AG10803 (cell line): ENCODE measurements at places on chromosomes 6 and 20.

- DNase-seq, result no peak
Measured at GRCh38 chr20:34461779-34462087, 54.5 kb upstream of the DYNLRB1 start.

- no peak for DNase-seq
Measured at GRCh38 chr6:122102026-122102425, 297.4 kb upstream of the HSF2 start.

- DNase-seq, result peak; percentile 50
Measured at GRCh38 chr6:121436960-121437850, 1.8 kb downstream of the GJA1 start.

DNA sequence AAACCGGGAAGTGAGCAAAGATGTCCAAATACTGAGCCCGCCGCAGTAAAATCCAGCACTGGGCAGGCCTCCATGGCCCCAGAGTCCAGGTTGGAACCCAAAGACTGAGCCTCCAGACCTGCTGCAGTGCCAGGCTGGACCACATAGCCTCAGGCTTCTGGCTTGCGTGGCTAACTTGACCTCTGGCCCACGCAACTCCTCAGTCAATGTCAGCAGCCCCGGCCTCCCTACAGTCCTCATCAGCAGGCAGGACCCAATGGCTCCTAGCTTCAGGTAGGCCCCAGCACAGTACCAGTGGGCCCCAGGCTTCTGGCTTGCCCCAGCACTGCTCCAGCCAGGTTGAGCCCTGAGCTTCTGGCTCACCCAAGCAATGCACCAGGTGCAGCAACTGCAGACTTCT is 245.1 kb upstream of the AFDN start:
- DNase-seq, result no peak

GRCh38 chr6:41757931-41758640 is 10.9 kb upstream of the PGC start:
- DNase-seq, result no peak

- DNase-seq, result no peak
Measured at GRCh38 chr6:33143113-33143770, 49.0 kb downstream of the COL11A2 start.

GRCh38 chr20:38870733-38871559 is 55.3 kb upstream of the FAM83D start:
- no peak for DNase-seq

GRCh38 chr6:89392823-89393222 is 19.2 kb downstream of the RRAGD start:
- no peak for DNase-seq

DNA sequence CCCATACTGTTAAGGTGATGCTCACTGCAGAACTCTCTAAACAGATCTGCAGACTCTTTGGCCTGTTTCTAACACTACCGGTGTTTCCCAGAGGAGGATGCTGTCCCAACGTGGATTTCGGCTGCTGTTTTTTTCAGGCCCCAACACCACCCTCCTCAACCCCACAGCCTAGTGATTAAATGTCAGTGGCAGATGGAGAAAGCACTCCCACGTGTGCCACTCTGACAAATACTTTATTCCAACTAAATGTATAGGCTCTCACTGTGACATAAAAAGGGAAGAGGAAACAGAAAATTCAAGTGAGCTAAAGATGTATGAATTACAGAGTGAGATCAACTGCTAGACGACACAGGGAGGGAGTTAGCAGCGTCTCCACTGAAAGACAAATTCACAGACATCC is 3.6 kb downstream of the TBC1D20 start:
- DNase-seq, result no peak

DNA sequence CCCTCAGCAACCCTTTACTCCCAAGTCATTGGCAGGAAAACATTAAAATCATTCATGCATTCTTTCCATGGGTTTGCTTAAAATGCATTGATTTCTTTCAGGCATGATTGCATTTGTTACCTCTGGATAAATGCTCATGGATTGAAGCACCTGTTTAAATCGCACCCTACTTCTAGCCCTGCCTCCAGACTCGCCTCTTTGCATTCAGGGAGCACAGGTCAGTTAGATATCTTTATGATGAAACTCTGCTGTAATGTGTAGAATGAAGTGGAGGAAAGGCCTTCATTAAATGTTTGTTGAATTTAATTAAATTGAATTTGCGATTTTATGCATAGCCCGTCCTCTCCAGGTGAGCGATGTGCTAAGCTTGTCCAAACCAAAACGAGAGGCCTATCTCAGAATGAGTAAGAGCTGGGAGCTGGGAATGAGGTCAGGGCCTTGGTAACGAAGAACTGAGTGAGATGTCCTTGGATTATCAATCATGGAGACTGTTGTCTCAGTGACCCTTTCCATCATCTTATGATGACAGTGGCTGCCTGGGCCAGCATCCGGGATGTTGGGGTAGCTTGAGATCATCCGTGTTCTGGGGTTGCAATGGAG is 210.1 kb downstream of the SYNDIG1 start:
- DNase-seq, result no peak

DNA sequence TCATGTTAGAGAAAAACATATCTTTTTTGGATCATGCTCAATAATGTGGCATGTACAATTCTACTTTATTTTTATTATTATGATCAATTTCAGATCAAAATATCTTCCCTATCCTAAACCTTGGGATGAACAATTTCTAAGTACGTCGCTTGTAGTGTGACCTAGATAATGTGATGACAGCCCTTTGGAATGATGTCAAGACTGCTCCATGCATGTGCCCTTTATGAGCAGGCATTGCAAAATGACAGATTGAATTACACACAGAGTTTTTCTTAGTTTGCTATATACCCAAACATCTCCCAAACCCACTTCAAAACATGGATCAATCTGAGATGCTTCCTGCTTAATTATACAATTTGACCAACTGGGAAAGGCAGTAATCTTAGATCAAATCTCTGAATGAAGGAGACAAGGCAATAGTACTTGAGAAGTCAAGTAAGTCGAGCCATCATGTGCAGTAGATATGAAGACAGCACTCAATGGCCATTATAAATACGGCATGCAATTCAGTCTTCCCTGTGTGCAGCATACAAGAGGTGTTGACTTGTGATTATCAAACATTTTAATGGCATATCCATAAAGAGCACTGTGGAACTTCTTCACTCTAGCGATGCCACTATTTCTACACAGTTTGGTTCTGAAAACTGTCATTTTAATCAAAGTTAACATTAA is 294.8 kb downstream of the RNF144B start:
- DNase-seq, result no peak

DNA sequence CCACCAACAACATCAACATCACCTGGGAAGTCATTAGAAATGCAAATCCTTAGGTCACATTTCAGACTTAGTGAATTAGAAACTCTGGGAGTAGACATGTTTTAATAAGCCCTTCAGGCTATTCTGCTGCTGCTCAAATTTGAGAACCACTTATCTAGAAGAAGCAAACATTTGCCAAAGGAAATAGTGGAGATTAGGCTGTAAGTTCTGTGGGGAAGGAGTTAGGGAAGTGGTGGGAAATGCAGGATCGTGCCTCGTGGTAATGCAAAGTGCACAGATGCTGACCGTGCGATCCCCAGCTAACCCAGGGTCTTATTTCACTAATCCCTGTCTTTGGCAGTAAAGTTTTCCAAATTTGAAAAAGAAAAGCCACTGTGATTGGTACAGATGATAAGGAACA is 328.5 kb downstream of the EPM2A start:
- DNase-seq, result no peak

DNA sequence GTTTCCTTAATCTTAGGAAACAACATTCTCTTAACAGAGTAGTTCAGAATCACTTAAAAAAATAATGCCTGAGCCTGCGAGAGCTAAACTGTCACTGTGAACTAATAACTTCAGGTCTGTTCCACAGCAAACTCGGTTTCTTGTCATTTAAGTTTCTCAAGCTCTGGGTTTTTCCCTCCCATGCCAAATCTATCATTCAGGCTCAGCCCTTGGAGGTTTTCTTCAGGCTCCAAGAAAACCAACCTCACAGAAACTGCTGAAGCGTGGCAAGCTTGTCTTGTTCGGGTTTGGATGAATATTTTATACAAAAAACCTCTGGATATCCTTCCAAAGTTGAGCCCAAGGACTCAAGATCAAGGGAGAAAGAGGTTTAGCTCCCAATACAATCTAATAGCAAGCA is 99.7 kb upstream of the SNX9 start:
- DNase-seq, result no peak

DNA sequence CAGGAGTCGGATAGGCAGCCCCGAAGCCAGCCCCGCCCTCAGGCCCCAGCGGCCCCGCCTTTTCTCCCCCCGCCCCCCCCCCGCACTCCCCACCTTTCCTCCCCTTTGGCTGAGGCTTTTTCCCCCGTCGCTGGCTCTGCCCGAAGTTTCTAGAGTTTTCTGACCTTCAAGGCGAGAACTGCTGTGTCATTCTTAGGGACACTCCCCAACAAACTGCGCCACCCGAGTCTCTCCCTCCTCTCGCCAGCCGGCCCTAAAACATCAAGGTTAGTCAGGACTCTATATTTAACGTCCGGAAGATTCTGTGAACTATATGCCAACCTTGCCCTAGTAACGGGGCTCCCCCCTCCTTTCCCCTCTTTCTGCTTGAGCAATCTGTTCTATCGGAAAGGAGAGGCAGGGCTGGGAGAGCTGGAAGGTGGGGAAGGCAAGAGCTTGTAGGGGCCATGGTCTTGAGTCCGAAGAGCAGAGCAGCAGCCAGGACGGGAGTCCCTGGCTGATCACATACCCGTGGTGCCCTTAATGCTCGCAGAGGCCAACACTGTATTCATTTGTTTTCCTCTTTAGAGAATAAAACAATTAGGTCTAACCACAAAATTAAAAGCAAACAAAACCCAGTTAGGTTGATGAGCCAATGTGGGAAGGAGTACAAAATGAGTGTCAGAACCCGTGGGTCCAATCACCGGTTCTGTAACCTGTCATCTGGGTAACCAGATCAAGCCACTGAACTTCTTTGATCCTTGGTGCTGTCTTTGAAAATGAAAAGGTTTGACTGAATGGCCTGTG is 5.3 kb upstream of the HSPA1B start:
- peak; percentile 87 for DNase-seq

GRCh38 chr6:28137505-28137981 is 4.1 kb upstream of the ZKSCAN8 start:
- DNase-seq, result peak; percentile 35

- DNase-seq, result peak; percentile 47
Measured at GRCh38 chr6:29011276-29011734, 6.2 kb upstream of the ZNF311 start.

DNA sequence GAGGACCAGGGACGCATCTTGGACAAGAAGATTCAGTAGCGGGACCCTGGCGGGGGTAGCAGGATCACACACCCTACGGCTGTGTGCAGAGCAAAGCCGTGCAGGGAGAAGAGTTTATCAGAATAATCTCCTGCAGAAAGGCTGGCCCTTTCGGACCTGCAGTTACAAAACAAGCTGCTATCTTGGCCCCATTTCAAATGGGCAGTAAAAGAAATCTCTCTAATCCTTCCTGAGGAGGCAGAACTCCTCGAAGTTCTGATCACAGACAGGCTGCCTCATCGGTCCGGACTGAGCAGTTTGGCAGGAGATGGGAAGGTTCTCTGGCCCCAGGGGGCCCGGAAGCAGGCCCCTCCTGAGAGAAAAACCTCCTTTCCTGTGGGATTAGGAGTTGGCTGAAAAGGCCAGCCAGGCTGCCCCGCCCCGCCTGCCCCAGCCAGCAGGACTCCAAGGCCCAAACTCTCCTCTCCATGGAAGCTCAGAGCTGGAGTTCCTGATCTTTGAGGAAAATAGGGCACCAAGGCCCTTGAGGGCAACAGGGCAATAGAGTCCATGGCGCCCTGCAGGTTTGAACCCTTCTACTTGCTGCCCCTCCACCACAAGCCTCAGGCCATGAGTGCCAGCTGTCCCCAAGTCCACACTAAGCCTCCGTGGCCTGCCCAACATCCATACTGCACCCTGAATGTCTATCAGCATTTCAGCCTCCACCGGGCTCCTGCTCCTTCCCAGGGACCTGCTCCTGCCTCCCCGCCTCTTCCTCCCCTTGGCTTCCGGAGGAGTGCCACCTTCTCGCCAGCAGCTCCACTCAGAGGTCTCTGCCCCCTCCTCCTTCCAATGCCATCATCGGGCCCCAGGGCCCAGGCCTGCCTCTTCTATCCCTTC is 141.3 kb downstream of the PREX1 start:
- peak; percentile 69 for DNase-seq

- DNase-seq, result no peak
Measured at GRCh38 chr6:41483943-41484342, 62.2 kb upstream of the FOXP4 start.

GRCh38 chr6:32852844-32853540 is 512 bp downstream of the TAP1 start:
- DNase-seq, result peak; percentile 31

DNA sequence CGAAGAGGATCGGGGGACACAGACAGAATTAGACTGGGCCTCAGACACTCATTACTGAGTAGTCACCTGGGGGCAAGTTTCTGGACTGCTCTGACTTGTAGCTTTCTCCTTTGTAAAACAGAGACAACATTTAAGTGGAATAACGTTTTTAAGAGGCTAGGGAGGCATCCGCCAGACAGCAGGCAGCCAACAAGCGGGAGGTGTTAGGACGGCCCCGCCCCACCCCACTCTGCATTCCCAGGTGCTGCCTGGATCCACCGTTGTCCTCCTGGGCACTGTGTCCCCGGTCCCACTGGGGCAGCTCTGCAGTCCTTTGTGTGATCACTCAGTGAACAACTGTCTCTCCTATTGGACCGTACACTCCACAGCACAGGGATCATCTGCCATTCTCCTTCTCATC is 113.8 kb downstream of the IRF4 start:
- DNase-seq, result no peak

- DNase-seq, result no peak
Measured at GRCh38 chr6:112005013-112005371, 48.9 kb upstream of the CCN6 start.

GRCh38 chr20:41038878-41039404 is 10.3 kb downstream of the TOP1 start:
- no peak for DNase-seq

GRCh38 chr6:7617801-7618764 is 28.1 kb downstream of the SNRNP48 start:
- peak; percentile 93 for DNase-seq

- peak; percentile 67 for DNase-seq
Measured at GRCh38 chr6:57276946-57277345, 40.5 kb upstream of the PRIM2 start.

DNA sequence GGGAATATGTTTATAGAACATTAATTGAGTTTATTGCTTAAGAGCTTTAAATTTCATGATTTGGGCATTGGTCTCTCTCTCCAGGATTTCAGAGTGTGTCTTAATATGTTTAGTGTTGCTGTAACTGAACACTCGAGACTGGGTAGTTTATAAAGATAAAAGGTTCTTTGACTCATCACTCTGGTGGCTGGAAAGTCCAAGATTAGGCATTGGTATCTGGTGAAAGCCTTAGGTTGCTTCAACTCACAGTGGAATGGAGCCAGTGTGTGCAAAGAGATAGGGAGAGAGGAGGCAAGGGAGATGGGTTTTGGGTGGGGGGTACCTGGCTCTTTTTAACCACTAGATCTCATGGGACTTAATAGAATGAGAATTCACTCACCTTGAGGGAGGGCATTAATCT is 35.6 kb upstream of the DTNBP1 start:
- DNase-seq, result no peak

DNA sequence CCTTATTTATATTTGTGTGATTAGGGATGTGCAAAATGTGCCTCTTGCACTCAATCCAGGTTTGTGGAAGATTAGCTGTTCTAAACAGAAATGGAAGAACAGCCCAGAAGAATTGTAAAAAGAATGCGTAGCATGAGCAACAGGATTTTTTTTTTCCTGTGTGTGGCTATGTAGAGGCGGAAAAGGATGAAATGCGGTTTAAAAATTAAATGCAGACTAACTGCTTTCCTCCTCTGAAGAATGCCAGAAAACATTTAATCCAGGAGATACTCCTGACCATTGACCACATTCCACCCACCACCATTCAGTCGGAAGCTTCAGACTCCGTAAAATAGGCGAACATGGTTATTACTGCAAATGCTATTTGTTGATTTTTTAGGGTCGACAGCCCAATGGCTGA is 83.4 kb downstream of the BMP6 start:
- DNase-seq, result no peak
